ENCODE measurements at places on chromosomes 5 and 9. TPM values are rescaled to one million over a fixed set of nuclear protein-coding genes. Genes with fewer than 3 reads are reported as not detected.

GRCh38 chr9:83960991-83961390, 19.0 kb downstream of the HNRNPK start:
- no peak for DNase-seq

DNA sequence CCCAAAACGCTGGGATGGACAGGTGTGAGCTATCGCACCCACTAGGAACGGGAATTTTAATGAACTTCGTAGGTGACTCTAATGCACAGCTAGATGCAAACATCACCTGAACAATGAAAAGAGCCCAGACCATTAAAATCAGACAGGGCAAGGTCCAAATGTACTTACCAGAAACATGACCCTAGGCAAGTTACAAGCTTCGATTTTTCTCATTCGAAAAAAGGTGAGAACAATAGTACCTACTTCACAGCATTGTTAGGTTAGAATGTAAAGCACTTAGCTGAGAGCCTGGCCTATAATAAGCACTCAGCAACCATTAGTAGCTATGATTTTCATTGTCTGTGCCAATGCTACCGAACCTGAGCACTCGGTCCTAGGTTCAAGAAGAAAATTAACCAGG, 5.8 kb upstream of the KLHL3 start:
- no peak for DNase-seq

DNA sequence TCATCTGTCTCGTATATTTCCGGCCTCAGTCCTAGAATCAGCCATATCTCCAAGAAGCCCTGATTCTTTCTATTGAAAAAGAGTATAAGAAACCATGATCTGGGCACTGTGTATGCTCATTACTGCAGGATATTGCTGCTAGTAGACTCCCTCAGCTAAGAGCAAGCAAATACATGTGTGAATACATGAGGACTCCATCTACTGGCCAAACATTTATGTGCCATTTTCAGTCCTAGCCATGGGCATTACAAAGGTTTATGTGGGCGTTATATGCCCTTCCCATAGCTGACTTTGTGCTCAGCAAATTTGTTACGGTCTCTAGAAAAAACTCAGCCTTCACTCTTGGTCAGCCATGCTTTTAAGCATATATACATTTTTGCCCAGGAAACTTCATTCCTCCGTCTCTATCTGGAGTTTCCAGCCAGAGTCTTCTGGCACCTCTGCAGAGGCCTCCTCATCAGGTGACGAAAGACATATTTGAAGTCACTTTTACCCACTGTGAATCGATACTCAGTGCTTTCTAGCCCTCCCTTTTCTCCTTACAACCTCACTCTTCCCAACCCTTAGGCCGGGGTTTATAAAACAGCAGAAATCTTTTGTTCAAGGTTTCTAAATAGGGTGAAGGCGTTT, 1495.6 kb upstream of the CDH6 start:
- no peak for DNase-seq

DNA sequence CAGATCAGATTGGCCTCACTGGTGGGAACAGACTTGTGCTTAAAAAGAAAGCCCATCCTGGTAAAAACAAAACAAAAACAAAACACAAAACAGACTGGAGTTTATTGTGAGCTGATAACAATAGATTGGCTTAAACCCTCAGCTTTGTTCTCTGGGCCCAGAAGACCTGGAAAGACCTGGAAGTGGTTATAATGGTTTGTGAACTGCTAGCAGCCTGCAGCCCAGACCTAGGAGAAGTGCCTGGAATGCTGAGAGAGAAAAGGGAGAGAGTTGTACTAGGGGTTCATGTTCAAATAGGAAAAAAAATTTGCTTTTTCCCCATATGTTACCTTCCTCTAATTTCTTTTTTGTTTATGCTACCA, 396.6 kb downstream of the DMAC1 start:
- DNase-seq = no peak

- no peak for DNase-seq
Observed at GRCh38 chr5:111901296-111901695, 144.3 kb upstream of the NREP start.

DNA sequence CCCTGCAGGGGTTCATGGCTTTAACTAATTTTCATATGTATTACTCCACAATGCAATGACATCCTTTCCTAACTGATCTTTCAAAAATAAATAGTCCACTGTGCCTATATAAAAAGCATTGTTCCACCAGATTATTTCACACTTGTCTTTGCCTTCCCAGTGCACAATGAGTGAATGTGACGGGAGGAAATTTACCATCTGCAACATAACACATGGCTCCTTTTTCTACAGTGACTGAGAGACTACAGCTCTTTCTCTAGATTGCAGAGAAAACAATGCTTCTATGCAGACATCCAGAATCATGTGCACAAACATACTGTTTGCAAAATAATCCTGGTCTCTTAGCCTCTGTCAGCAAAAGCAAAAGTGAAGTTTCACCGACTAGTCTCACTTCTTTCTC, 483.7 kb upstream of the PIK3R1 start:
- no peak for DNase-seq

FOXD4L6 gene
- not detected for total RNA-seq

Data from GM23248 (cell line).